ENCODE measurements at places on chromosomes 3 and 15.

DNA sequence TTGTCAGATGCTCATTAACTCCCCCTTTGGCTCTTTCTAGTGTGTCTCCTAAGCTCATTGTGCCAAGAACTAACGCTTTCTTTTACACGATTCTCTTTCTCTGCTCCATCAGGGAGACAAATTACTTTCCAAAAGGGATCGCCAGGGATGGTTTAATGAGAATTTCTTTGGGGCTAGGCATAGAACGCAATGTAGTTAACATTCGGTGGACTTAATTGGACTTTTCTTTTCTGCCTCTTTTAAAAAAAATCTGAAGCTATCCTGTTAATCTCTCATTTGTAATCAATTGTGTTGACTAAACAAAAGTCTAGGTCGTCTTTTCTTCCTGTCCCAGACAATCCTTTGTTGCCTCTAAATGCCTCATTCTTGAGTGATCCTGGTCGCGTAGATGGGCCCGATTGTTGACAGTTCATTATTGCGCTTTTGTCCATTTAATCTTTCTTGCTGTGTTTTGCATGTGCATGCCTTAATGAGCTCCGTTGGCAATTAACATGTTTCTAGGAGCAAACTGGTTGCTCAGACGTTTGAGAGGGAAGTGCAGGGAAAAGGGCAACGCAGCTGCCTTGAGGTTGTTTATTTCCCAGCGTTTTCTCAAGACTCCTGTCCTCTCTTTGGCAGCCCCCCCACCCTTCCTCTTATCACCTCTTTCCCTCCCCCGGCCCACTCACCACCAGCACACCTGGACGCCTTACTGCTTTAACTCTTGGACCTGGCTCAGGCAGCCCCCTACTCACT, 7.8 kb downstream of the FEZF2 start:
- DNase-seq, result no peak

GRCh38 chr3:130517602-130518001, 625 bp downstream of the COL6A6 start:
- peak; percentile 37 for DNase-seq

DNA sequence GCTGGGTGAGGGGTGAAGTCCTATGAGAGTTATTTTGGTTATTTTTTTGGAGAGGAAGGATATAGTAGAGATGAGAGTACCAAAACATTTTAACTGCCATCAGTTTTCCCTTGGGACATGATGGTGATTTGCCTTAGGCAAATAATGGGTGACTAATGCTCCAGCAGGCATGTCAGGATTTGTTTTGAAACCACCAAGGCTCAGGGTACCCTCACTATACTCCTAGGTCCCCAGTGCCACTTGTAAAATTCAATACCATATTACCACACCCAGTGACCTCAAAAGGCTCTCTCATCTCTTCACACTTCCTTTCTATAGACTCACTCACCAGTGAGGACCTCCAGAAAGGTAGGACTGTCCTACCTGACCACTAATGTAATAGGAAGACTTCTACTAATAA, 83.6 kb downstream of the WDR72 start:
- no peak for DNase-seq

DNA sequence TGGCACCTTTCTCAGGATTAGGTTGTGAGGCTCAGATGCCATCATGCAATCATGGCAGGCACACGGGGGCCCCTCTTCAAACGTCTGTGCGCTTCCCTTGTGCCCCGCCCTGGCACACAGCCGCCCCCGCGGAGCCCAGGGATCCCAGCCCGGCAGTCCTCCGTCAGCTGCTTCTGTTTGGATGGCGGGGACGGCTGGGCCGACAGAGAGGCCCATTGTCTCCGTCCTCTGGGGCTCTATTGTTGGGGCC, 849 bp upstream of the HDAC11 start:
- DNase-seq, result peak; percentile 75

GRCh38 chr3:29141197-29141917, 139.5 kb upstream of the RBMS3 start:
- peak; percentile 31 for DNase-seq

GRCh38 chr3:54557538-54558428, 370.1 kb downstream of the LRTM1 start:
- no peak for DNase-seq

All from femur (tissue), 1 donor.